ENCODE measurements at places on chromosomes 11 and 22.

DNA sequence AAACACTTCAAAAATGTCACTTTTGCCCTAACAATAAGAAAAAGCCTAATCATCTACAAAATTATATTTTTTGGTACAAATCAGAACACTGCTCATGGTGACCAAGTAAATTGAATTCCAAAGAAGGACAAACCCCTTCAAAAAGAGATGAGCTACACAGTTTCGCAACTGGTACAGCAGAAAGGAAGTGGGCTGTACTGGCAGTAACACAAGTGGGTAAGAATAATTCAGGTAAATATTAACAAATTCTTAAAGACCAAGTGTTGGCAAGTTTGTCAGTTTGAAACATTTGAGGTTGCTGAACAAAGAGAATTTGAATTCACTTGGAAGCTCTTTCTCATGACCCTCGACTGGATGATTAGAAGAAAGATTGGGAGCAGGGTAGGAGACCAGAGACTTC lies 35.5 kb downstream of the MSANTD4 start:
- DNase-seq = no peak

- DNase-seq = no peak
Observed at GRCh38 chr11:30983143-30983542, 386.4 kb downstream of the DCDC1 start.

GRCh38 chr11:64786308-64786707 lies 8.0 kb upstream of the SF1 start:
- DNase-seq = no peak

- no peak for DNase-seq
Observed at GRCh38 chr11:64088162-64089026, 52.7 kb downstream of the FLRT1 start.

DNA sequence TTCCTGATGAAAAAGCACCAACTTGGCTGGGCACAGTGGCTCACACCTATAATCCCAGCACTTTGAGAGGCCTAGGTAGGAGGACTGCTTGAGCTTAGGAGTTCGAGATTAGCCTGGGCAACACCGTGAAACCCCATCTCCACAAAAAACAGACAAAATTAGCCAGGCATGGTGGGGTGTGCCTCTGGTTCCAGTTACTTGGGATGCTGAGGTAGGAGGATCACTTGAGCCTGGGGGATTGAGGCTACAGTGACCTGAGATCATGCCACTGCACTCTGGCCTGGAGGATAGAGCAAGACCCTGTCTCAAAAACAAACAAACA lies 3.0 kb downstream of the HPS4 start:
- DNase-seq = no peak

GRCh38 chr11:115736146-115736545 lies 231.9 kb upstream of the CADM1 start:
- no peak for DNase-seq

DNA sequence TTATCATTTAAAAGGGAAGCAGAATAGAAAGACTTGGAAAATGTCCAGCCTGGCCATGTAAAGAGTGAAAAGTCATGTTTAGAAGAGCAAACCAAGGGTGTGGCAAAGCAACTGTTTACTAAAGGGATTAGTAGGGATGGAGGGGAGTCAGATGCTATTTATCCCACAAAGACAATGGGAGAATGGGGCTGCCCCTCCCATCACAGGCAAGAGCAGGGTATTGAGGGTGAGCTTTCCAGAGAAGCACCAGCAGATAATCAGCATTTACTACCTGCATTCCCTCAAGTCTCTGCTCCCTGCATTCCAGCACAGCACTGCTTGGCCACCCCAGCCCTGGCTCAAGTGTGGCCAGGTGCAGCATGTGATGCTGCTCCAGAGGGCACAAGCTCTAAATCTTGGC lies 18.5 kb upstream of the QSER1 start:
- DNase-seq = no peak

DNA sequence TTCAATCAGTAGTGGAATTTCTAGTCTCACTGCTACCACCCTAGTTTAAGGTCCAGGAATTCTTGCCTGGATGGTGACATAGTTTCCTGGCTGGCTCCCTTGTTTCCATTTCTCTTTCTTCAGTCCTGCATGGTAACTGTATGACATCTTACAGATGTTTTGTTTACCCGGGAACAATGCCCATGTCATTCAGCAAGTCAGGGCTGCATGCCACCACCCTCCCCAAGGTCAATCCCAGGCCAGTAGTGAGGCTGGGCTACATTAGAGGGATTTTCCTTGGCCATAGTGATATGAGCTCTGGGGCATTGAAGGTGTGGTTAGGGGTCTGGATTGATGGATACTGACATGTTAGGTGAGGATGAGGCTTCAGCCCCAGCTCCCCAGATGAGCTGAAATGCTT lies 114.9 kb upstream of the E2F8 start:
- no peak for DNase-seq

DNA sequence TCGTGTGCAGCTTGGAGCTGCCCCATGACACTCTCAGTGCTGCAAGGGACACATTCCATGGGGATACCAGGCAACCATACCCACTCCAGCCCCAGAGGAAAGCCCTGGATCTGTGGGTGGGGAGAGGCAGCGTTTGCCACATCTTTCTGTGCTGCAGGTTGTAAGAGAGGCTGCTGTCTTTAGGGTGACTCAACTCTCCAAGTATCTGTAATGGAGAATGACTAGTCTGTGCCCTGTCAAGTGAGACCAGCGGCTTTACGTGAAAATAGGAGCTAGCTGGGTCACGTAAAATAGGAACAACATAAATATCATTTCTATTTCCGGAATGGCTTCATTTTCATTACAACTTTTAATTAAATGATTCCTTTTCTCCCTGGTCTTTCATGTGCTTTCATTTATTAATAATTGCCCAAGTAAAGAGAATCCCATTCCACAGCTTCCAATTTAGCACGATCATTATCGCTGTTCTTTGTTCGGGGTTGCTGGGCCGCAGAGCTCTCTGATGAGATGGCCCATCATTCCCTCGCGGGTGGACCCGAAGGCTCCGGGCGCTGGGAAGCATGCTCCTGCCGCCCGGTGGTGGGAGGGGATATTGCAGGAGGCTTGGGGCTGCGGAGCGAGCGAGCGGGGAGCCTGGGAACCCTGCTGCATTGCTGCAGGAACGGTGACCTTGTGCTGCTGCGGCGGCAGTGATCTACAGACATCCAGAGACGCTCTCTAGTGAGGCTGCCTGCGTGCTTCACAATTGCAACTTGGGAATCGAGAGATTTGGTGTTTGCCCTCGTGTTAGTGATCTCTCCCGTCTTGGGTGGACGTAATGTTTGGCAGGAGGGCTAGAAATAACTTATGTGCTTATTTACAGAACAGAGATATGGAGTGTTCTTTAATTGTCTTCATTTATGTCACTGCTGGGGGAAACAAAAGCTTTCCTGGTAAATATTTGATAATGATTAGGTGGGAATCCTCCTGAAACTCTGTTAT lies 10.6 kb downstream of the SLC6A5 start:
- peak; percentile 23 for DNase-seq

DNA sequence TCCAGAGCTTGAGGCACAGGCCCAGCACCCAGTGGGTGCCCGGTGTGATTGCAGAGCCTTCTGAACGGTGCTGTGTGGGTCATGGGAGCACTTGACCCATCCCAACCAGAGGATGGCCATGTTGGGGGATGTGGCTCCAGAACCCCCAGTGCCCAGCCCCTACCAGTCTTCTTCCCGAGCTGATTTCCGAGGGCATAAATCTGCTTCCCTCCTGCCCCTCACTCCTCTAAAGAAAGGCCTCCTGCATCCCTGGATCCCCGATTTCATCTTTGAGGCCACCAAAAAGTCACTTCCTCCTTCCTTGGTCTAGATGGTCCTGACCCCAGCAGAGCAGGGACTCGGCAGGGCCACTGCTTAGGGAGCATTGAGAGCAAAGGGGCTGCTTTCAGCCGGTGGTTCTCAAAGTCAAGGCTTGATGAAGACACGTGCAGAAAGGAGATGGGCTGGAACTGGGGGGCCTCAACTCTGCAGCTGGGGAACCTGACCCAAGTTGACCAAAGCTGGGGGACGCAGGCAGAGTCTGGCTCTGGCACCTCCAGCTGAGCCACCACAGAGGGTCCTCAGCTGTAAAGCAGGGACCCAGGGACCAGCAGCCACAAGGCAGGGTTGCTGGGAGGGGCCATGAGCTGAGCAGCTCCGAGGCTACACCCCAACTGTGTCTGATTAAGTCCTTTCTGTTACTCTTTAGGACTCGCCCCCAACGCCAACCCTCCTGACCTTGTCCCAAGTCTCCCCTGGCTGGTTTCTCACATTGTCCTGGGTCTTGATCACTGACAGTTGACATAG lies 56.6 kb downstream of the LINC01488 start:
- DNase-seq = no peak

- peak; percentile 32 for DNase-seq
Observed at GRCh38 chr11:2898366-2899079, 12.9 kb upstream of the CDKN1C start.

DNA sequence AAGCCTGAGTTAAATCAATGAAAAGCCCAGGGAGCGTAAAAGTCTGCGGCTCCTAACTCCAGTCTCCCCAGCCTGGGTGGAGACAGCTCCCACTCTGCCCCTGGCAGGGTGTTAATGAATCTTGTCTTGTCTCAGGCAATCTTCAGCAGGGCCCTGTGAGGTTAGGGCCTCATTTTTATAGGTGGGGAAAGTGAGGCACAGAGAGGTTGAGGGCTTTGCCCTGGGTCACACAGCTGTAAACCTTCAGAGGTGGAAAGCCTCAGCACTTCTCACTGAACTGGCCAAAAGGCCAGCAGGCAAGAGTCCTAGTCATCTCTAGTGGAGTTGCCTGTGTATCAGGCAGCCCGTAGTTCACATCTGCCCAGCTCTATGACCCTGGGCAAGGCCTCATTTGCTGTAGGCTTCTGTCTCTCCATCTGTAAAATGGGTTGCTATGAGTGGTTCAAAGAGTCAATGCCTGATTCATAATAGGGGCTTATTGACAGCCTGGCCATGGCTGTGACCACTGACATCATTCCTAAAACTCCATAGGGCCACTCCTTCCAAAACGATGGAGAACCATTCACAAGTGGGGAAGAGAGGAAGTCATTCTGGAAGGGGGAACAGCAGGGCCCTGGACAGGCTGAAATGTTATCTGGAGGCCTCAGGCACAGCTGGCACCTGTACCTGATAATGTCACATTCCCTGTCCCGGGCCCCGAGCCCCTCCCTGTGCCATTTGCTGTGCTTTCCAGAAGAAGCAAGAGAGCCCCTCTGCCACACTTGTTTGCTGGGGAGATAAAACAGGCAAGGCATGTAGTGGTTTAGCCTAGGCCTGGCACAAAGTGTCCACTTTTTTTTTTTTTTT lies 6.0 kb downstream of the CBX7 start:
- DNase-seq = no peak

DNA sequence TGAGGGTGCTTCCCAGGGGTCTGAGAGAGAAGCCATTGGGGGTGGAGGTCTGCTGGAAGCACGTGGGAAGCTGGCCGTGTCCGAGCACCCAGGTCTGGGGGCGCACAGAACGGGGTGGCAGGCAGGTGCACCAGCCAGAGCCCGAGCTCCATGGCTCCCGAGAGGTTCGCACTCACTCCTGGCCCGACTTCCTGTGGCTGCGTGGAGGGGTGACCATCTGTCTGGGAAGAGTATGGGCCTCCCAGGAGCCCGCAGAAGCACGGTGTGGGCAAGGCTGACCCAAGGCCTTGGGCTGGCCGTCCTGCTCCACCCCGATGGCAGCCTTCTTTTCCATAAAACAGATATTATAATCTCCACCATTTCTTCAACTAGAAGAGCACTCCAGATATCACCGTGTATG lies 256.0 kb upstream of the B3GAT1 start:
- DNase-seq = no peak
